ENCODE measurements at places on chromosomes 6 and 20. TPM values are rescaled to one million over a fixed set of nuclear protein-coding genes. Genes with fewer than 3 reads are reported as not detected.

GRCh38 chr6:157861814-157862213, 38.8 kb downstream of the SNX9 start:
- DNase-seq = no peak

DNA sequence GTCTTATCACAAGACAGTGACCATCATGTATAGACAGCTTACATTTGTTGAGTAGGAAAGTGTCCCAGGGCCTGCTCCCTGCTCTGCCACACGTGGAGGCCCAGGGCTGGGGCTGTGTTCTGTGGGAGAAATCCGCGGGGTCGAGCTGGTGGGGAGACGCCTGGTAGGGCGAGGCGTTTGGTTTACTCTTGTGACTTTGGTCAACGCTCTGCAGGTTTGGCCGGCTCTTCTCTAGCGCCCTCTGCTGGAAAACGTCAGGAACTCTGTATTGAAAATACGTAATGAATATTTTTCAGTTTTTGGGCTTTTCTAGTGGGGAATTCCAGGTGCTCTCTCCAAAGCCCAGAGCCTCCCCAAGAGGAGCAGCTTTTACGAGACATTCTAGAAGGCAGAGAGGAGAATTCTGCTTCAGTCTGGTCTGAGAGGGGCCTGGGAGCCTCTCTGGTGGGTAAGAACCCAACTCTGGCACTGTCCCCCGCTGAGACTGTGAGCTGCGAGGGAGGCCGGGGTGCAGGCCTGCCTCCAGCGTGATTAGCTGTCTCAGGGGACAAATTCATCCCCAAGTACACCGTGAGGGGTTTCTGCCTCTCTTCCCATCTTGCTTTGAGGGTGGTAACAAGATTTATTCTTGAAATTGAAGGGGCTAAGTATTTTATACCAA, 112.6 kb upstream of the RALGAPA2 start:
- DNase-seq = no peak

DNA sequence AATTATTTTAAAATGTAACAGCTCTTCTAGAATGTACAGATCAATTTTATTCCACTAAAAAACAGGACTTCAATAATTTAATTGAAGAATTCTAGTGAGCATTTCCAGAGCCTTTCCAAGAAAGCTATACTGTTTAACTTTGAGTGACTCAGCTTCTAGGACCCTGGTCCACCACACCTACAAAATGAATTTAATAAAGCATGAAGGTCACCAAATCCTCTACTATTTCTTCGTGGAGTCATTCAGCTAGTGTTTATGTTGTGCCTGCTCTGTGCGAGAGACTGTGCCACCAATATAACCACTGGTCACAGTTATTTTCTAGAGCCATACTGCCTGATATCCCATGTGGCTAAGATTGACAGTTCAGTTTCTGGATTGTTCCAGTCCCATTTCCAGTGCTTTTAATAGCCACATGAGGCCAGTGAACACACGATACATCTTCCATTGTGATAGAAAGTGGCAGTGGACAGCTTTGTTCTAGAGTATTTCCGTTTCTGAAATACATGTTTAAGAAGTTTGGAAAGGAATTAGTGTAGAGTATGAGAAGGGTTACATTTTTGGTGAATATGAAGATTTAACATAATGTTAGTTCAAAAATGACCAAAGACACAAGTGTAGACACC, 160.7 kb downstream of the MTHFD1L start:
- no peak for DNase-seq

- no peak for DNase-seq
Observed at GRCh38 chr6:137121401-137121997, 51.9 kb downstream of the IL22RA2 start.

- DNase-seq = no peak
Observed at GRCh38 chr6:17719323-17720041, 12.8 kb upstream of the NUP153 start.

DNA sequence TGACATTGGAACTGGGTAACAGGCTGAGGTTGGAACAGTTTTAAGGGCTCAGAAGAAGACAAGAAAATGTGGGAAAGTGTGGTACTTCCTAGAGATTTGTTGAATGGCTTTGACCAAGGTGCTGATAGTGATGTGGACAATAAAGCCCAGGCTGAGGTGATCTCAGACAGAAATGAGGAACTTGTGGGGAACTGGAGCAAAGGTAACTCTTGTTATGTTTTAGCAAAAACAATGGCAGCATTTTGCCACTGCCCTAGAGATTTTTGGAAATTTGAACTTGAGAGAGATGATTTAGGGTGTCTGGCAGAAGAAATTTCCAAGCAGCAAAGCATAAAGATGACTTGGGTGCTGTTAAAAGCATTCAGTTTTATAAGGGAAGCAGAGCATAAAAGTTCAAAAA, 474.7 kb upstream of the ADGRB3 start:
- DNase-seq = no peak

LMBRD1 gene
- total RNA-seq = 34.5 TPM

DNA sequence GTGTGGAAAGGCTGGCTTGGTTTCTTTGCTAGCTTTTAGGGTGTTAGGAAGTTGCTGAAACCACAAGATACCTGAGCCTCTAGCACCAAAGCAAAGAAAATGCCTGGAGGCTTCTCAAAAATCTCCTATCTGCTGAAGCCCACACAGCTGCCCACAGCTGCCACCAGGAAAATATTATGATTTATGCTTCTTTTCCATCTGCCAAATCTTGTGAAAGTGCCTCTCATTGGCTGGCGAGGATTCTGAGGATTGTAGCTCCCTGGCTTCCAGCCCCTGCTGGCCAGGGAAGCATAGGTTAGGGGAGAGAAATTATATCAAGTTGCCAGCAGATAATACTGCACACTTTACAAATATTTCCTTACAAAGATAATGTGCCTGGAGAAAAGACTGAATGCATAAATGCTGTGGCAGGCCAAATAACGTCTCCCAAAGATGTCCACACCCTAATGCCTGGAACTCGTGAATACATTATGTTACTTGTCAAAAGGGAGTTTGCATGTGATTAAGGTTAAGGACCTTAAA, 98.4 kb downstream of the MRPL14 start:
- no peak for DNase-seq

TRIM15 gene
- not detected for total RNA-seq

DNA sequence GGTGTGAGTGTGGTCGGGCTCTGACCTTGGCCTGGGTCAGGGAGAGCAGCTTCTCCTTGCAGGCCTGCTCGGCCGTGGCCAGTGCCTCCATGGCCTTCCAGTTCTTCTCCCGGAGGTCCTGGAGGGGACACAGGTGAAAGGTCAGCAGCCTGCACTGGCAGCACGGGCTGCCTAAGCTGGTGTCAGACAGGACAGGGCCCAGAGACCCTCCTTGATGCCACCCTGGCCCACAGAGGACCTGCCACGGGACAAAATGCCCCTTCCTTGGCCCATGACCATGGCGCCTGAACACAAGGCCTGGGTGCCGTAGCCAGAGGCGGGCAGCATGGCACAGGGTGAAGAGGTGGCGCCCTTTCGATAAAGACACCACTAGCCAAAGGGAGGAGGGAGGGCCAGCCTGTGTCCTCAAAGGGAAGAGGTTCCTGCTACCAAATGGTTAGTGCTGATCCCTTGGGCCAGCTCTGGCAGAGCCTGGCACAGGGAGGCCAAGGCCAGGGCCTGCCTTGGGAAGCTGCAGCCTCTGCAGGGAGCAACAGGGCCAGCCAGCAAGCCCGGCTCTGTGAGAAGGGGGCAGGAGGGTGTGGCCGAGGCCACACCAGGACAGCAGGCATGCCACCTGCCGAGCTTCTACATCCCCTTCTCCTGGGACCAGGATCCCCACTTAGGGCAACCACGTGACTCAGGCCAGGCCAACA, 54.8 kb downstream of the DSTN start:
- DNase-seq = no peak

GRCh38 chr20:20799716-20800312, 87.4 kb upstream of the RALGAPA2 start:
- DNase-seq = no peak

INSM1 gene
- not detected for total RNA-seq

DNA sequence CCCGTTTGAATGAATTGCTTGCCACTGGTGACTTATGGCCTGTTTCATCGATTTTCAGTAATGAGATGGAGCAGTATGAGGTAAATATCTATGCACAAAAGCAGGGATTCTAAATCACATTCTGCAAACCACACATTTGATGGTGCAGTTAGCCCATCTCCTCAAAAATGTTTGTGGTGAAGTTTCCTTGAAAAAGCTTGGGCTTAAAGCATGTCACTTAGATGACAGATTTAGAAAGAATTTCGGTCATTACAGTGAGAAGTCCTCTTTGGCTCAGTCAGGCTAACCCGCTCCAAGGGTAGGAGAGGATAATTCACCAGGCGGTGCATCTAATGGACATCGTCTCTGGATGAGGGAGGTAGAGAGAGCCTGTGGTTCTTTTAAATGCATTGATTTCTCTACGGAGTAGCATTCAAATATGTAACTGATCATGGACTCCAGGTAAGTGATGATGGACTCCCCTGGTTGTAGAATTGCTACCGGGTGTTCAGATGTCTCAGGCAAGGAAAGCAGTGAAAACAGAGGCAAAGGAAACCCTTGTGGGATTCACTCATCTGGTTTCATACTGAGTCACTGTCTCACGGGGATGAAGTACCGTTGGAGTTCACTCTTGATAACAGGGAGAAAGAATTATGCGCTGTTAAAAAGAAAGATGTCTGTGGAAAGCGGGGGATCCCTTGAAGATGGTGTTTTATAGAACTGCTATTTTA, 65.3 kb downstream of the AIG1 start:
- DNase-seq = no peak

- DNase-seq = no peak
Observed at GRCh38 chr6:116667623-116668022, 943 bp downstream of the ZUP1 start.

GRCh38 chr20:59515013-59515905, 89.1 kb upstream of the PHACTR3 start:
- DNase-seq = no peak

DNA sequence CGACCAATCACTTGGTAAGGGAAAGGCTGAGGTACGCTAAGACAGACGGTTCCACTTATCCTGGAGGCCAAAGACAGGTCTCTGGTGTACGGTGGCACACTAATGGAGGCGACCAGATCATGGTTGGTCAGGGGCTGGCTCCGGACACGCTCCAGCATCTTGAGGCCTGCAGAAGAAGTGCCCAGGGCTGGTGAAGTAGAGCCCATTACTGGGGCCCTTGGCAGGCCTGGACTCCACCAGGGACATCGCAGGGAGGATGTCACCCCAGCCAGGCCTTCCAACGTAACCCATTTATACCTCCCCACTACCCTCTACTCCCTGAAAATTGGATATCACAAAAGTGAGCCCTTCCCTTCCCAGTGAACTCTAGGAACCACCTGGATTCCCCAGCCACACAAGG, 16.2 kb downstream of the KHDC1L start:
- DNase-seq = no peak

SPEF1 gene
- not detected for total RNA-seq

GRCh38 chr6:137313928-137314855, 95.0 kb upstream of the IFNGR1 start:
- DNase-seq = peak; percentile 34

- no peak for DNase-seq
Observed at GRCh38 chr6:3383525-3383924, 73.3 kb downstream of the SLC22A23 start.

DNA sequence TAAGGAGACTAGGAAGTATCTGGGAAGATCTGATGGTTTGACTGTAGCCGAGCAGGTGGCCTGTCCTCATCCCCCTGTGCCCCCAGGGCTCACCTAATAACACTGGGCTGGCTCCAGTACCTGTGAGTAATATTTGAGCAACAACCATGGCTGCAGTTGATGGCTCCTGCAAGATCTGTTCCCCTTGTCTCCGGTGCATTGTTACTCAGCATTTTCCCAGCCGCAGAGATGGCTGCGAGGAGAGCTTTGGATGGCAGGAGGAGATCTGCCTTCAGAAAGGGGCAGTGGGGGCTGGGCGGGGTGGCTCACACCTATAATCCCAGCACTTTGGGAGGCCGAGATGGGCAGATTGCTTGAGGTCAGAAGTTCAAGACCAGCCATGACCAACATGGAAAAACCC, 39.3 kb downstream of the PTK7 start:
- no peak for DNase-seq

DNA sequence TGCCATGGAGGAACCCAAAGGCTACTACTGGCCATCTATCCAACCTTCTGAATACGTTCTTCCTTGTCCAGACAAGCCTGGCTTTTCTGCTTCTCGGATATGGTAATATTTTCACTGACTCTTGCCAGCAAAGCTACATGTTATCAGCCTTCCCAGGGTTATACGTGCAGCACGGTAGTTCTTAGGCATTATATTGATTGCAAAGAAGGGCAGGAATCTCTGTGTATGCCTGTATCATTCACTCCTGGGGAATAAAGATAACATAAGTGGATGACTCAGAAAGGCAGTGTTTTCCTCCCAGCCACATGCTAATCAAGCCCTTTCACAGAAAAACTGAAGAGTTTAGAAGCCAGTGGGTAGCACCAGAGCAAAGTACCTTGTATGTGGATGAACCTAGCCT, 98.7 kb downstream of the ADGRG6 start:
- DNase-seq = no peak

DNA sequence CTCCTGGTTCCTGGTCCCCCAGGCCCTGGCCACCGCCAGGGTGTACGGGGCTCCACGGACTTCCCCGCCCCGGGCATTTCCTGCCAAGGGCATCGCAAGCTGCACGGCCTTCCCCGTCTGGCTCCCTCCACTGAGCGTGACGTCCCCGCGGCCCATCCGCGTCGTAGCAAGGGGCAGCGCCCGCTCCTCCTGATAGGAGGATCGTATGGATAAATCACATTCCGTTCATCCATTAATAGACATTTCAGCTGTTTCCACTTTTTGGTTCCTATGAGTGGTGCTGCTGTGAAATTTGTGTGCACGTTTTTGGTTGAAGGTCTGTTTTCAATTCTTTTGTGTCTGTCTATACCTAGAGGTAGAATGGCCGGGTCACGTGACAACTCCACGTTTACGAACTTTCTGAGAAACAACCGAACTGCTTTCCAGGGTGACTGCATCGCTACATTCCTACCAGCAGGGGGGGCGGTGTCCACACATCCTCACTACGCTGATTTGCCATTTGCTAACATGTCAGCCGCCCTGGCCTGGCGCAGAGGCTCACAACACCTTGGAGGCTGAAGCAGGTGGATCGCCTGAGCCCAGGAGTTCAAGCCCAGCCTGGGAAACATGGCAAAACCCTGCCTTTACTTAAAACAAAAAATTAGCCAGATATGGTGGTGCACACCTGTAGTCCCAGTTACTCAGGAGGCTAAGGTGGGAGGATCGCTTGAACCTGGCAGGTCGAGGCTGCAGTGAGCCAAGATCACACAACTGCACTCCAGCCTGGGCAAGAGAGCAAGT, 37.7 kb downstream of the KCNQ2 start:
- peak; percentile 48 for DNase-seq

- DNase-seq = no peak
Observed at GRCh38 chr6:129194306-129194941, 311.5 kb downstream of the LAMA2 start.

ZNF335 gene
- 12.5 TPM for total RNA-seq

- no peak for DNase-seq
Observed at GRCh38 chr6:169975286-169975685, 223.9 kb downstream of the ERMARD start.

PPIL6 gene
- total RNA-seq = 0.58 TPM

CST4 gene
- total RNA-seq = not detected

CLVS2 gene
- not detected for total RNA-seq
